ENCODE measurements at places on chromosomes 12 and 14. TPM values are rescaled to one million over a fixed set of nuclear protein-coding genes. Genes with fewer than 3 reads are reported as not detected.

The CLEC2A gene
- total RNA-seq, result not detected

The ESPL1 gene
- total RNA-seq, result 2.0 TPM

The CLEC12A gene
- 13.8 TPM for total RNA-seq

The CARMIL3 gene
- total RNA-seq, result 2.4 TPM

The TAS2R42 gene
- total RNA-seq, result not detected

The DPPA3 gene
- total RNA-seq, result not detected

The CATSPERB gene
- 7.4 TPM for total RNA-seq

The CEP83 gene
- total RNA-seq, result 43.6 TPM

The OAS2 gene
- total RNA-seq, result 25.9 TPM

The SMIM41 gene
- 2.2 TPM for total RNA-seq

GRCh38 chr12:65156366-65156841, 13.0 kb upstream of the LEMD3 start:
- DNase-seq, result no peak

- no peak for DNase-seq
Measured at GRCh38 chr14:102225386-102225785, 79.6 kb downstream of the MOK start.

GRCh38 chr14:94138251-94138650, 8.8 kb upstream of the IFI27L2 start:
- no peak for DNase-seq

- no peak for DNase-seq
Measured at GRCh38 chr12:86572455-86572854, 316.3 kb upstream of the MGAT4C start.

- DNase-seq, result peak; percentile 24
Measured at GRCh38 chr12:12072064-12072760, 1.5 kb downstream of the BCL2L14 start.

DNA sequence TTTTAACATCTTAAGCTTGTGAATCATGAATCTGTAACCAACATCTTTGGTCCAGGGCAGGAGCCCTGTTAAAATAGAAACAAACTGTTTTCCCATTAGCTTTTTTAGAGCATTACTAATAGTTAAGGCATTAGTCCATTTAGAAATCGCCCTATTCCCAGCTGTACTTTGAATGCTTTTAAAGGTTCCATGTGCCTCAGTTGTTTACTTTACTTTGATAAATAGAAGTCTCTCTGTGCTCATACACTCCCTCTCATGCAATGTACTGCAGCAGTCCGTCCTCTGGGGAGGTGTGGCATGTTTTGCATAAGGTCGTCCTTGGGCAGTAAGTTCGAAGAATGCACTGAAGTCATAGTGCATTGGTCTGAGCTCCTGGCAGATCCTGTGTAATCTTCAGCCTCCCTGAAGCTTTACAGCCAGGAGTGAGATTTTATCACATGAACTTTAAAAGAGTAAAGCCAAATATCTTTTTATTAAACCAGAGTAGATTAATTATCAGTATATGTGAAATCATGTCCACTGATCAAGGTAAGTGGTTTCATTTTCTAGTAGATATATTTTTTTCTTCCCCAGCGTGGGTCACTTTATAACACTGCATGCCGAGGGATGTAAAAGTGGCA, 134.7 kb downstream of the FGD4 start:
- peak; percentile 54 for DNase-seq

GRCh38 chr14:58816416-58817115, 178.8 kb downstream of the DACT1 start:
- DNase-seq, result no peak

DNA sequence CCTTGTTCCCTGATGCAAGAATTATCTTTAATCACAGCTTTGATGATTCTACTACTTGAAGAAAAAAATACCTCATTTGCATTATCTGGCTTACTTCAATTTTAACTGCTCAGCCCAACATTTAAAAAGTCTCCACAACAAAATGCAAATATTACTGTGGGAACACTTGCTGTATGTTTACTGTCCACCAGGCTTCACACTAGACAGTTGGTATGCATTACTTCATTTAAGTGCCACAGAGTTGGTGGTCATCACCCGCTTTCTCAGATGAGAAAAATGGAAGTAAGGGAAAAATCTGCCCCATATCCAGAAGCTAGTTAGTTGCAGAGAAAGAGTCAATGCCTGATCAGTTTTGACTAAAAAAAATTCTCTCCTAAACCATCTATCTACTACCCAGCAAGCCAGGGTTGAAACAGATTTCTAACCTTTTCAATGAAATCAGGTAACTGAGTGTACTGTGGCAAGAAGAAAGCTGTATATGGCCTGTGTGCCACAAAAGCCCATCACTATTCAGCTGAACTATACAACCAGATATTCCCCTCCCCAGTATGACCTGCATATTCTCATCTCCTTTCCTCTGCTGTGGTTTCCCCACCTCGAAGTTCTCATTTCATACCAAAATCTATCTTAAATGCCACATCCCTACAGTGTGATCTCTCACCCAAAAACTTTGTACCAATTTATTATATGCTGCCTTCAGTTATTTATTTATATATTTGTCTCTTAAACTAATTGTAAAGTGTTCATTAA, 90.3 kb downstream of the ATP2B1 start:
- no peak for DNase-seq

- DNase-seq, result no peak
Measured at GRCh38 chr14:35161231-35161630, 38.9 kb downstream of the PRORP start.

GRCh38 chr12:51601241-51601640, 10.2 kb downstream of the SCN8A start:
- no peak for DNase-seq

GRCh38 chr14:22099942-22100763, 426.5 kb upstream of the OR4E1 start:
- DNase-seq, result peak; percentile 85

GRCh38 chr12:96822641-96823040, 84.4 kb upstream of the NEDD1 start:
- no peak for DNase-seq

- peak; percentile 96 for DNase-seq
Measured at GRCh38 chr14:68307790-68308168, 485.1 kb downstream of the ZFP36L1 start.

- DNase-seq, result no peak
Measured at GRCh38 chr14:81676395-81676794, 142.7 kb upstream of the SEL1L start.

DNA sequence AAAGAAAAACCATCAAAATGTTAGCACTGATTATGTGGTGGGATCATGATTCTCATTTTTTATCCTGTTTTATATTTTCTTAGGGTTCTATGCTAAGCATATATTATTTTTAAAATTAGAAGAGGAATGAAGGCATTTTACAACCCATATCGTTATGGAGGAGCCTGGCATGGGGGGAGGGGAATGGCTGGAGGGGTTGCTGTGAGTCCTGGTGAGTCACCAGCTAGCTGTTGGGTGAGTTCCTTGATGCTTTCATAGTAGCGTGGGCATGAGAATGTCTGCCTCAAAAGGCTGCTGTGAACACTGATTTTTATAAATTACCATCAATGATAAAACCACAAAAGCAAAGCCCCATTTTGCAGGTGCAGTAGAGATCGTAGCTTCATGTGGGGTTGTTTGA, 46.9 kb downstream of the C14orf132 start:
- DNase-seq, result no peak

DNA sequence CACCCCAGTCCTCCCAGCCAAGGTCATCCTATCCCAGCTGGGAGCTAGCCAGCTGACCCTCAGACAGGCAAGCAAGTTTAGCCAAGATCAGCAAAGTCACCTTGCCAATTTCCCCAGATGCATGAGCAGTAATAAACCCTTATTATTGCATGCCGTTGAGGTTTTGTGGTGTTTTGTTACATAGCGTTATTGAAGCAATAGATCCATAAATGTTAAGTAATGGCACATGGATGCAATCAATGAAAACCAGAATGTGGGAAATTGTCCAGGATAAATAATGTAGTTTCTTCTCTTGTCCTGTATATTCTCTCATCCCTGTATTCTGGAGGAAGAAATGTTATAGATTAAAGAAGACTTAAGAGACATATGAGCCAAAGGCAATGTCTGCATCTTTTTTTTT, 18.0 kb upstream of the TMEM260 start:
- no peak for DNase-seq

DNA sequence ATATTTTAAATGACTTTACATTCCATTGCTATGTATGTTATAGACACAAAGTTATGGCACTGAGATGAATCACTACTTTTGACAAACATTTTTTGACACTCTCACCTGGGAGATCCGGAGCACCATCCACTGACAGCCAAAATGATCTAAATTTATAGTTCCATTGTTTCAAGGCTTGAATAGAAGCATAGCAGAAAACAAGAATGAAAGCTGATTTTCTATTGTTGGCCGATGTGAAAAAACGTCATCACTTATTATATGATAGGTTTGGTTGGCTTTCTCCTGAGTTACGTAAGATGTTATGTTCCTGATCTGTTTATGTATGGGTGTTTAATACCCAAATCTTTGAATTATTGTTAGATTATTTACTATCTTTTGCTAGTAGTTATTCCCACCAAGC, 306.2 kb downstream of the PAWR start:
- no peak for DNase-seq

DNA sequence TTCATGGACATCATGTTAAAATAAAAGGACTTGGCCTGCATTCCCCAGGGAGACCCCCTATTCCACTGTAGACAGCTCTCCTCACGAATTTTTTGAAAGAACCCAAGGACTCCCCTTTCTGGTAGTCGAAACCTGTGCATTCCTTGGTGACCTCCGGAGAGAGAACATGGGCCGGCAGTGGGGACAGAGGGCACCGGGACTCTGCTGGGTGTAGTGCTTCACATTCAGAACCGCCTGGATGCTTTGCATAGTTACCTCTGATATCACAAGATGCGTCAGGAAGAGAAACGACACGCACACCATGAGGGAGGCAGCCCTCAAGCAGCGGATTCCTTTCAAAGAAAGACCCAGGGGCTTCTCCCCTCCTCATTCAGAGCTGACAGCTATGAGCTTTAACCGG, 9.7 kb downstream of the CKAP4 start:
- DNase-seq, result no peak

DNA sequence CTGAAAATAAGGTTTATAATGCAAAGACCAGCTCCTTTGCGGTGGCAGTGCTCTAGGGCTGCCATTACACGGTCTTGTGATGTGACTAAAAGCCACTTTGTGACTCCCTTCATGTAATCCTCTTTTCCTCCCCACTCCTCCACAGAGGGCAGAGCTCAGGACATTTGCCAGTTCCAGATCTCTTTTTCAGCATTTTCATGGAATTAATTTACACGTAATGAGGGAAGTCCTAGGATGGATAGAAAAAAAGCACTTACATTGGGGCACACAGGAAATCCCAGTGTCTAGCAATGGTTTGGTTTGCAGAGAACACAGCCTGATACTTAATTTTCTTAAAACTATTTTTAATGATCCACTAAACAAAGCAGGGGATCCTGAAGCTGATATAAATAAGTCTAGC, 17.5 kb upstream of the ATF1 start:
- no peak for DNase-seq

- DNase-seq, result no peak
Measured at GRCh38 chr14:87967496-87967895, 25.5 kb downstream of the GALC start.

- no peak for DNase-seq
Measured at GRCh38 chr14:102690509-102691286, 86.6 kb upstream of the TRAF3 start.

- no peak for DNase-seq
Measured at GRCh38 chr12:124920353-124920935, 6.0 kb upstream of the UBC start.

DNA sequence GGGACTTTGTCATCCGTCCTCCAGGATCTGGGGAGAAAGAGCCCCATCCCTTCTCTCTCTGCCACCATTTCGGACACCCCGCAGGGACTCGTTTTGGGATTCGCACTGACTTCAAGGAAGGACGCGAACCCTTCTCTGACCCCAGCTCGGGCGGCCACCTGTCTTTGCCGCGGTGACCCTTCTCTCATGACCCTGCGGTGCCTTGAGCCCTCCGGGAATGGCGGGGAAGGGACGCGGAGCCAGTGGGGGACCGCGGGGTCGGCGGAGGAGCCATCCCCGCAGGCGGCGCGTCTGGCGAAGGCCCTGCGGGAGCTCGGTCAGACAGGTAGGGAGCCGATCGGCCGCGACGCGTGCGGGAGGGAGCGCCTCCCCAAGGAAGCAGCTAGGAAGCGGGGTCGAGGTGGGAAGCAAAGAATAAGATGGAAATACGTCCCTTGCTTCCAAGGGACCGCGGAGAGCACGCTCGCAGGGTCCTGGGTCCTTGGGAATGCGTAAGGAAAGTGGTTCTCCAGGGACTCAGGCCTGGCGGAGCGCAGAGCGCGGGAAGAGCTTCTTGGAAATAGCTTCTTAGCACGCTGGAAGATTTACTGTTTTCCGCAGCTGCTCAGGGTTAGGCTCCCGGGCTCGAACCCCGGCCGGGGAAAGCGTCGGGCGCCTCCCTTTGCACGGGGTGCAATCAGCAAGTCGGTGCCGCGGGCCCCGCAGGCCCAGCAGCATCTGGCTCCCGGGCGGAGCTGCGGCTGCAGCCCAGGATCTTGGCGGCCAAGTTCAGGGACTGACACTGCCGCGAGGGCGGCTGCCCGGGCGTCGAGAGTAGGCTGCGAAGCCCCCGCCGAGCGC, 457 bp downstream of the SOCS2 start:
- DNase-seq, result peak; percentile 63

GRCh38 chr12:124780752-124781685, 82.6 kb downstream of the SCARB1 start:
- DNase-seq, result no peak

GRCh38 chr12:131753005-131753404, 42.1 kb downstream of the SFSWAP start:
- DNase-seq, result no peak

DNA sequence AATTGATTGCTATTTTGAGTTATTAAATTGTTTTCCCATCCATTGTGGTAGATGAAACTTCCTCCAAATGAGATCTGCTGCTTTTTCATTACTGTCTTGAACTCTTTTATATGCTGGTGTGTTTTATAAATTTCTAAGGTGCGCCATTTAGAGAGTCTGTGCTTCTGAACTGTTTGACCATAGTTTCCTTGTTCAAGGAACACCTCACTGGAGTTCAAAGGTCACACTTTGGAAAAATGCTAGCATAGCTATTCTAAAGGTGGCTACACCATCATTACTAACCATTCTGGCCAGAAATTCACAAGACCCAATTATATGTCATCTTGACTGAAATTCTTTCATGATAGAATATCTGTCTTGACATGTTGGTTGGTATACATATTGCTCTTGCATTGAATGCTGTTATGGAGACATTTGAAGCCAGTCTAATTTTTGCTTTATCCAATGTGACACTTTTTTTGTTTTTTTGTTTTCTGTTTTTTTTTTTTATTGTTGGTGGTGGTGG, 269.5 kb downstream of the PAWR start:
- no peak for DNase-seq
